ENCODE measurements at places on chromosomes 6 and 20.
A peak's percentile ranks its signal among the peaks of the same experiment; 100 is the strongest.

- DNase-seq = no peak
These were observed 253.0 kb downstream of the NKAIN2 start for GRCh38 chr6:124056407-124057334.

- DNase-seq = no peak
These were observed 17.1 kb upstream of the TINAG start for GRCh38 chr6:54291146-54291545.

DNA sequence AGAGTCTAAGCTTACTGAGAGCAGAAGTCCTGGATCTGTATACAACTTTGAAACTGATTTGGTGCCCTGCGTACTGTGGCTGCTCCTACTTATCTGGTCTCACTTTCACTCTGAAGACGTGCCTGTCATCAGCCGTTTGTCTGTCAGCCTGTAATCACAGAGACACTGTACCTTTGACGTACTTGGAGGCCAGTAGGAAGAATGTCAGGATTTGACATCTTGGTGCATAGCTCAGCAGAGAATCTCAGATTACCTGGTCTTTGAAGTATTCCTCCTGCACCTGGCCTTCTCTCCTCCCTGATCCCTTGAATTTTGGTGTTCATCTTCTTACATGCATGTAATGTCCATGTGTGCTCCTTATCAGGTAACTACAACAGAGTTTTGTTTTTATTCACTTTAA, 37.7 kb downstream of the DSE start:
- no peak for DNase-seq

GRCh38 chr6:53011979-53012378, 16.9 kb upstream of the GSTA4 start:
- DNase-seq = no peak

DNA sequence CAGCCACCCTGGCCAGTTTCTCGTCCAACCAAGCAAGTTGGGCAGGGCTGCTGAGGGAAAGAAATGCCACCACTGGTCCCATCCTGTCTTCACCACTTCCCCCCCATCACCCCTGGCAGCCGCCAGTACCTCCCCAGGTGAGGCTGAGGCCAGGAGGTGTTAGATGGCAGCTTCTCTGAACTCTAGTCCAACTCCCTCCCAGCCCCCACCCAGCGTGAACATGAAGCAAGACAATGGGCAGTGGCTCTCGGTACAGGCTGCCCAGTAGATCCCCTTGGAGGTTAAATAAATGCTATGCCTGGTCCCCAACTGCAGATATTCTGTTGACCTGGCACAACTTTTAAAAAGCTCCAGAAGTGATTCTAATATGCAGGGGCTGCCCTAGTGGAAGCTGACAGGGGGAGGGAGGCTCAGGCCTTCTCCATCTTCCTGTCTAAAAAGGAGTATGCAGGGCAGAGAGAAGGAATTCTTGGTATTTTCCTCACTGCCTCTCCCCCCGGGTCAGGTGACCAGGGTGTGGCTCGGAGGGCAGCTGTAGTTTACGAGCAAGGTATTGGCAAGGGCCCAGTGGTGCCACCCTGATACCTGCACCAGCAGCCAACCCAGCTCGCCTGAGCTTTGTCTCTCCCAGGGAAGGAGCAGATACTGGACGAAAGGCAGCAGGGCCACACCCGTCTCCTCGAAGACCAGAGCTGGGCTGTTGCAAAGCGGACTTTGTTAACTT, 25.7 kb downstream of the KCNK5 start:
- DNase-seq = no peak

DNA sequence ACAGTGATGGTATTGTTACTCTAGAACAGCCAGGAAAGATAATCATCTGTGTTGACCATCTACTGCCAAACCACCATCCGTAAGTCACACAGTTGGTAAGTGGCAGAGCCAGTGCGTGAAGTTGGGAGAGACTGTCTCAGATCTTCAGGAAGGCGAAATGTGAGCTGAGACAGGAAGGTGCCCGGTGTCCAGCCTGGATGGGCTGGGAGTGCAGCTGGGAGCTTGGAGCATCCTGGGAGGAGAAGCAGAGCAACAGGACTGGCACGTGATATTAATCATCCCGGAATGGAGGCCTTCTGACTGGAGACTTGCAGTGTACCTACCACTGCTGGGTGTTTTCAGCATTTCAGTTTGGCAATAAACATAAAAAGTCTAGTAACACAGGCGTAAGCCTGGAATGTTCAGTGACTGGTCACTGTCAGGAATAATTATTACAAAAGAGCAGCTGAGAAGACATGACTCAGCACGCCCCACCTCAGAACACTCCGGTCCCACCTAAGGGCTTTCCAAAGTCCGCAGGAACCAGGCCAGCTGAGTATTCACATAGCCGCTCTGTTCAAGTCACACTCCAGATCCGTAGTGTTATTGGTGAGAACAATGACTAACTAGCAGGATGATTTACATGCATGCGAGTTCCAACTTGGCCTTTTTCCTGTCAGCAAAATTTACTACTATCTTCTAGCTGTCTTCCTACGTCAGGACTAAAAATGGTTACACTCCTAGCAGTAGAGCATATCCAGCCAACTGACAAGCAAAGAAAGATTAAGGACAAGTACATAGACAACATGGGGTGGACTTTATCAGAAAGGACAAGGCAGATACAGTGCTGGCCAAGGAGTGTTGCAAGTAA, 45.1 kb upstream of the PNRC1 start:
- DNase-seq = no peak

DNA sequence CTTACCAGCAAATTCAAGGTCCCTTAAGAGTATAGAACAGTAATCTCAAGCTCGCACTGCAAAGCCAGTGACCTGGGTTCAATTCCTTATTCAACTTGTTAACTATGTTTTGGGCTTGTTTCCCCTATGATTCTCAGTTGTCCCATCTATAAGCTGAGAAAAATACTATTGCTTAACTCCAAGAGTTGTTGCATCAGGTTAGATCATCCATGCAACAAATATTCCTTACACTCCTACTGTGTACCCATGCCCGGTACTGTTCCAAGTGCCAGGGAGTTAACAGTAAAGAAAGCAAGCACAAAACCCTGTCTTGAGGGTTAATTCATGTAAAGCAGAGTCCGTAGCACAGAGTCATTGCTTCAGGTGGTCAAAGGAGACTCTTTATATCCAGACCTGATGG, 247.3 kb downstream of the MAFB start:
- no peak for DNase-seq

GRCh38 chr20:44219791-44220190, 9.2 kb upstream of the OSER1 start:
- no peak for DNase-seq

GRCh38 chr6:33343953-33344611, 26.5 kb upstream of the ZBTB22 start:
- DNase-seq = no peak

DNA sequence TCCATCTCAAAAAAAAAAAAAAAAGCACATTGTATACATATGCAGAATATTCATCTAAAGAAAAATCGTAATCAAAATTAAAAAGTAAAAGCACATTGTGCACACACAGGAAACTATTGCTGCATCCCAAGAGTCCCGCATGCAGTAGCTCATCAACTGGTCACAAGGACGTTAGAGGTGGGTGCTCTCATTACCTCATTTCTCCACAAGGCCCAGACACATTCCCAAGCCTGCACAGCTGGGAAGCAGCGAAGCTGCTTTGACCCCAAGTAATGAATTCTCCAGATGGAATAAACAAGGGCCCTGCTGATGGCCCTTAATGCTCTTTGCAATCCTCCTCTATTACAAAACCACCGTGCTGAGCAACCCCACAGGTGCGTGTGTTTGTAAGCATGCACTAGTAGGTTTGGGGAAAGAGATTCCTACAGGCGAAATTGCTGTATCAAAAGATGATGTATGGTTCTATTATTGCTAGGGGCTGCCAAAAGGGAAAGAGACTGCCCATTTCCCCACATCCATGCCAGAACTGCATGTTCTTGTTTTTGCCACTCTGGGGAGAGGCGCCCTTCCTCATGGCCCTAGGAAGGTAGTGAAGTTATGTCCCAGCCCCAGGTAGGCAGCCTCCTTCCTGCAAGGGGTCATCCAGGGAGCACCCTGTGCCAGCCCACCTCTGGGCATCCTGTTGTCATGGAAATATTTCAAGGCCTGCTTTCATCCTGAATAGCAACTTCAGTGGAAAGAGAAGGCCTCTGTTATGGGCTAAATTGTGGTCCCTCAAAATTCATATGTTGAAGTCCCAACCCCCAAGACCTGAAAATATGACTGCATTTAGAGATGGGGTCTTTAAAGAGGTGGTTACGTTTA, 34.6 kb upstream of the PTGIS start:
- no peak for DNase-seq

DNA sequence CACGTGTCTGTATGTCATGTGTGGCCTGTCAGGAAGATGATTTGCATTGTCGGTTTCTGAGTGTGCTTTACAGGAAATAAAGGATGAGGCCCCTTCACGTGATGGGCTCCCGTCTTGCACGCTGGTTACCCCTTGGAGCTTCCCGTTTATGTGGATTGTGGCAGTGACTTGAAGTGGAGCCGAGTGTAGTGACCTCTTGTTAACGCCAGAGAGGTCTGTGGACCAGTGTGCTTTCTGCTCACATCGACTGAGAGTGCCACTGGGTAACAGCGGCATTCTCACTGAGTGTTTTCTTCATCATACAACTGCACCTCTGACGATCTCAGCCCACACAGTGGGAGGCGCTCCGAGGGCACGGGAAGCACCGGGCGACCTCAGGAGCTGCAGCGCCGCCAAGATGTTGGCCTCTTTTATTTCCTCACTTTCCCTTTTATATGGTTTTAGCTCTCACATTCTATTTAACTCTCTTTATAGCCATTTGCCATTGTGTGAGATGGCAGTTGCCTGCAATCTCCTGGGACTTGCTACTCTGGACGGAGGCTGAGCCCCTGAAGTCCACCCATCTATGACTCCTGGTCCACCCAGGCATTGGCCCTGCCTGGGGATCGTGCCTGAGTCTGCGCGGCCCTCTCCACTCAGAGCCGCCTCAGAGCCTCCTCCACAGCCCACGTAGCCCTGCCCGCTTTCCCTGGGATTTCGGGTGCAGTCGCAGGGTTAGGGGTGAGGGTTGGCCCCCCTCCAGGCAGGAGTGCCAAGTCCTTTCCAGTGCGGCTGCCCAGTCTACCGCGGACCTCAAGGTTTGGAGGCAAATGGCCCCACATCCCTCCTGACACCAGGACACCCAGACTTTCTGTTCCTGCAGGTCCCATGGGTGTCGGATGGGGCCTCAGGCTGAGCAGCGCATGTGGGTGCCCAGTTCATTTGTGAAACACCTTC, 238.9 kb downstream of the ERMARD start:
- DNase-seq = peak; percentile 6

DNA sequence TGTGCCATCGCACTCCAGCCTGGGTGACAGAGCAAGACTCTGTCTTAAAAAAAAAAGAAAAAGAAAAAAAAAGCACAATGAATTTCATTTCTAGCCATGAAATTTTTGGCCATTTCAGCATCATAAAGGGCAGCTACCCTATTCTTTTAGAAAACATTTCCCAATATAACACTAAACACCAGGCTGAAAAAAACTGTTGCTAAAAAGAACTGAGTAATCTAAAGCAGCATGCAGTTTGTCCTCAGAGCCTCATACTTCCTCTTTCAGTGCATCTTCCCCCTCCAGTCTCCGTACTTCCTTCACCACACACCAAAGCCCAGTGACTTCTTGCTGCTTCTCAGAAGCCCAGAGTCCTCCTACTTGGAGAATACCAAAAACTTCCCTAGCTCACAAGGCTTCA, 5.6 kb upstream of the IFNGR1 start:
- DNase-seq = no peak

- DNase-seq = no peak
These were observed 19.3 kb upstream of the SRC start for GRCh38 chr20:37326666-37327065.

- peak; percentile 35 for DNase-seq
These were observed 31.4 kb upstream of the MARCKS start for GRCh38 chr6:113825781-113826180.

GRCh38 chr6:132228894-132229293, 172.4 kb downstream of the MOXD1 start:
- DNase-seq = no peak

GRCh38 chr6:7033202-7033601, 74.6 kb upstream of the RREB1 start:
- no peak for DNase-seq

- no peak for DNase-seq
These were observed 23.9 kb upstream of the C20orf203 start for GRCh38 chr20:32697608-32698007.

DNA sequence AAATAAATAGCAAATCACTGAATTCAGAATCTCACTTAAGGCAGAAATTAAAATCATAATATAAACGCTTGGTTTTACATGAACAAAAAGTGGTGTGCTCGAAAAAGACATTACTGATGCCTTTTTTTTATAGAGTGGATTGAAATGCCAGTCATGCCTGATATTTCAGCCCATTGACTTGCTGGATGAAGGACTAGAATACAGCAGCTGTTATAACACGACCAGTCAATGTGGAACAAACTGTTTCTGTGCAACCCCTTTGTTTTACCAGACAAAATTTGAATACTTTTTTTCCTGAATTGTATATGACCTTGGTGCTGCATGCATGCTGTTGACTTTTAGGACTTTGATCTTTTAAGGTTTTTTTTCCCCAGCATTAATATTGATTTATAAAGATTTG, 150.0 kb downstream of the QKI start:
- DNase-seq = no peak

Data from glutamatergic neuron (in vitro differentiated cells).